ENCODE measurements at places on chromosomes 1 and 21. TPM values are rescaled to one million over a fixed set of nuclear protein-coding genes. Genes with fewer than 3 reads are reported as not detected.

NCAM2 gene
- not detected for total RNA-seq

NPL gene
- total RNA-seq: 1.7 TPM

PCBP3 gene
- total RNA-seq: not detected

TNFRSF4 gene
- total RNA-seq: 2.8 TPM

All from SJCRH30 (cell line).